Urinary bladder (tissue), 4 donors: ENCODE measurements at places on chromosomes 4 and X. TPM values are rescaled to one million over a fixed set of nuclear protein-coding genes. Genes with fewer than 3 reads are reported as not detected.

GRCh38 chr4:150578745-150579501 lies 3.0 kb upstream of the MAB21L2 start:
- no peak for DNase-seq

SEPTIN11 gene
- total RNA-seq = 199 TPM

GPR173 gene
- 5.6 TPM for total RNA-seq

GRCh38 chrX:50594788-50595187 lies 124.2 kb upstream of the DGKK start:
- DNase-seq = no peak

- no peak for DNase-seq
Measured at GRCh38 chr4:123480706-123481418, 84.3 kb downstream of the SPRY1 start.

AIMP1 gene
- total RNA-seq = 34.5 TPM

GK gene
- 10.8 TPM for total RNA-seq

DNA sequence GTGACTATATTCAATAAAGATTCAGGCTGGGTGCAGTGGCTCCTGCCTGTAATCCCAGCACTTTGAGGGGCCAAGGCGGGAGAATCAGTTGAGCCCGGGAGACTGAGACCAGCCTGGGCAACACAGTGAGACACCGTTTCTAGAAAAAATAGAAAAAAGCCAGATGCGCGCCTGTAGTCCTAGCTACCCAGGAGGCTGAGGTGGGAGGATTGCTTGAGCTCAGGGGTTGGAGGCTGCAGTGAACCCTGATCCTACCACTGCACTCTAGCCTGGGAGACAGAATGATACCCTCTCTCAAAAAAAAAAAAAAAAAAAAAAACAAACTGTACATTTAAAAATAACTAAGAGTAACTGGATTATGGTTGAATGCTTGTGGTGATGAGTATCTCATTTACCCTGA lies 1.1 kb downstream of the NUDT6 start:
- no peak for DNase-seq

SSX1 gene
- total RNA-seq = not detected

GRCh38 chr4:24979554-24979953 lies 51.2 kb downstream of the LGI2 start:
- peak; percentile 23 for DNase-seq

- DNase-seq = no peak
Measured at GRCh38 chr4:3266076-3266475, 17.1 kb downstream of the MSANTD1 start.

CT45A3 gene
- total RNA-seq = not detected

- DNase-seq = no peak
Measured at GRCh38 chr4:172169871-172170270, 356.7 kb downstream of the GALNTL6 start.

GRCh38 chr4:52369649-52370048 lies 289.5 kb downstream of the USP46 start:
- no peak for DNase-seq

DNA sequence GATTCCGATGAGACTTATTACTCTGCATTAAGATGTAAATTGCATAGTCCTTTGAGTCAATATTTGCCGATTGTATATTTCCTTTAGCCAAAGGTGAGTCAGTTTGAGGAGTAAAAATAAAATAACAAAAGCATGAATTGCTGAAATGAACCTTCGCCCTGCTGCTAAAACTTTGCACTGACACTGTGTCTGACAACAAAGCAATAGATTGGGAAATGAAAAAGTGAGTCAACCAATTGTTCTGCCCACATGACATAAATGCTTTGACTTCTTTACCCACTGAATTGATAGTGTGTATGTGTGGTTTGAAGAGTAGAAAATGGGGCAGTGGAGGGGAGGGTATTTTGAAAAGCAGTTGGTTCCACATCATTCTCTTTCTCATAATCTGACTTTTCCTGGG lies 88.4 kb upstream of the AFF2 start:
- no peak for DNase-seq

DNA sequence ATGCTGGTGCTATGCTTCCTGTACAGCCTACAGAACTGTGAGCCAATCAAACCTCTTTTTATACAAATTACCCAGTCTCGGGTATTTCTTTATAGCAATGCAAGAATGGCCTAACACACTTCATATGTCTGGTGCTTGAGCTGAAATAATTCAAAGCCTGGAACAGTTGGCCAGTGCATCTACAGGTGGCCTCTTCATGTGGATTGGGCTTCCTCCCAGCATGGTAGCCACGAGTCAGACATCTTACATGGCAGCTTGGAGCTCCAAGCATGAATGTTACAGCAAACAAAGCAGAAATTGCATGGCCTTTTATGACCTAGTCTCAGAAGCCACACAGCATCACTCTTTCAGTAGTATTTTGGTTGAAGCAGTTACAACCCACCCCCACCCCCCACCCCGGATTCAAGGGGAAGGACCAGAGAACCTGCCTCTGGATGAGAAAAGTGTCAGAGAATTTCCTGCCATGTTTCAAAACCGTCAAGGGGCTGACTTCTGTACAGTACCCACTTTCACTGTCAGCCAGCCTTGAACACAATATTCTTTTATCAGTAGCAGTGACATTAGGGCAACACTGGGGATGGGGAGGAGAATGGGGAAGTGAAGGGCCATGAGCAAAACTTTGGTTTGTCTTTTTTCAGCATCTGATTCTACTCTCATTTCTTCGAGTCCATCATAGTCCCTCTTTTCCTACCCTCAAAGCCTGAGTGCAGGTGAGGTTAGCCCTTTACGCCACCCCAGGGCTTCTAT lies 368.7 kb downstream of the BCOR start:
- no peak for DNase-seq

PRSS12 gene
- 34.7 TPM for total RNA-seq

DNA sequence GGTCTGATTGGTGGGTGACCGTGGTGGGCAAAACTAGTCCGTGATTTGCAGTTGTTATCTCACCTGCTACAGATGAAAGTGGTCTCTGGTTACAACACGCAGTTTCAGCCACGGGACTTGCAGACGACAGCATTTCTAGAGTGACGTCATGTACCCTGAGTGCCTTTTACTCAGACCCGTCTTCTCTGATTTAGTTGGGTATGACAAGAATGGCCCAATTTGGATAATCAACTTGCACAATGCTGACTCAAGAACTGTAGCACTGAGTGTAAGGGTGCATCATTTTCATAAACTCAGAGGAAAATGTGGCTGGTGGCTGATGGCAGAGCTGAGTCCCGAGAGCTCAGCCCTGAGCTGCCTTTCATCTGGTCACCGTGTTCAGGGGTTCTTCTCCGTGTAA lies 281.4 kb upstream of the FRG1 start:
- DNase-seq = no peak

HTRA3 gene
- 49.2 TPM for total RNA-seq

BRS3 gene
- not detected for total RNA-seq

SPATA18 gene
- total RNA-seq = 4.0 TPM

DNA sequence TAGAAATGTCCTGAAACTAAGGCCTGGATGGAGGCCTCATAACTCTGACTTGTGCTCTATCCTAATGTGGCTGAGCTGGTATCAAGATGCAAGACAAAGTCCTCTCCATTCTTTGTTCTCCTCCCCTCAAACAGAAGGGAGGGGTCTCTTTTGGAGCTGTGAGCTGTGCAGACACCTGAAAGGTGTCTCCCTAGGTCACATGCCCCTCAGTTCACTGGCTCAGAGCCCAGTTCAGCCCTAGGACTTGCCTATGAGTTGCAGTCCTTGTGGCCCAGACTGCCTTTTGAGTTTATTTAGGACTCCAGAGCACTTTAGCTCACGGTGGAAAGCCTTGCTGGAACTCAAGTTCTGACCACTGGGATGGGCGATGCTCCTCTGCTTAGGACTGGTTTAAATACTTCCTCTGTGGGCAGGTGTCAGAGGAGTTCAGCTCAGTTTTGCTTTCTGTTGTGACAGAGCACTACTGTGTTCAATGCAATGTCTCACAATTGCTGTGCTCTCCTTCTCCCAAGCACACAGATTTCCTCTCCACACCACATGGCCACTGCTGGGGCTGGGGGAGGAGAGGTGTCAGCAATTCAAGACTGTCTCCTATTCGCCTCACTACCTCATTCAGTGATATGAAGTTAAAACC lies 84.8 kb upstream of the ZNF827 start:
- DNase-seq = no peak

GRCh38 chr4:88756149-88756548 lies 58.5 kb upstream of the NAP1L5 start:
- no peak for DNase-seq

DNA sequence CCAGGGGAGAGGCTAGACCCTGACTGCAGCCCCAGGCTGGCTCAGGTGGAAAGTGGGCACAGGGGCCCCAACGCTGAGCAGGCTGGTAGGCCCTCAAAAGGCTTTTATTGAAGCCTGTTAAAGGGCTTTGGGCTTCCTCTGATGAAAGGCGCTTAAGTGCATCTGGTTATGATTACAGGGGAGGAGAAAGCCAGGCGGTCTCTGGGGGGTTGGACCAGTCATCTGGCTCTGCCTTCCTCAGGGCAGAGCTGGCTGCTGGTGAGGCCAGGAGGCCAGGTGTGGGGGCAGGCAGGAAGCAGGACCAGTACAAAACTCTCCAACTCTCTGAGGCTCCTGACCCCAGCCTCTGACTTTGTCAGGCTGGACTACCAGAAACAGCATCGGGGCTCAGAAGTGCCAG lies 68.8 kb upstream of the BCOR start:
- DNase-seq = no peak

DNA sequence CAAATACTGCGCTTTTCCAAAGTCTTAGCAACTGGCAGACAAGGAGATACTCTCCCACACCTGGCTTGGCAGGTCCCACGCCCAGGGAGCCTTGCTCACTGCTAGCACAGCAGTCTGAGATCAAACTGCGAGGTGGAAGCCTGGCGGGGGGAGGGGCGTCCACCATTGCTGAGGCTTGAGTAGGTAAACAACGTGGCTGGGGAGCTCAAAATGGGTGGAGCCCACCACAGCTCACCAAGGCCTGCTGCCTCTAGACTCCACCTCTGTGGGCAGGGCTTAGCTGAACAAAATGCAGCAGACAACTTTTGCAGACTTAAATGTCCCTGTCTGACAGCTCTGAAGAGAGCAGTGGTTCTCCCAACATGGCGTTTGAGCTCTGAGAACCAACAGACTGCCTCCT lies 23.0 kb upstream of the NFKB1 start:
- no peak for DNase-seq

DNA sequence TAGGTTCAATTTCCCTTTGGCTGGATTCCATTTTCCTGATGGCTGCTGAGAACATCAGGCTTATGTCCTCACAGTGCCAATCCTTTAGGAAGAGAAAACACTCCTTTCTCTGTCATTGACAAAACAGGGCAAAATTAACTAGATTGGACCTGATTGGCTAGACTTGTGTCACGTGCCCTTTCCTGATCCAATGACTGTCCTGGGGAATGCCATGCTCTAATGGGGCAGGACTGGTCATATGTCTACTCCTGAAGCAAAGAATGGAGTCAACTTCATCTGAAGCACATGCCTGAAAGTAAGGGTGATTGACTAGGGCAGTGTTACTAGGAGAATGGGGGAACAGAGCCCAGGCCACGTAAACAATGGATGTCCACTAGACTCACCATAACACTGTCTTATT lies 220.4 kb downstream of the KDR start:
- DNase-seq = no peak

GRCh38 chr4:76674983-76675382 lies 223.0 kb downstream of the SOWAHB start:
- DNase-seq = no peak

GRCh38 chr4:8277356-8278008 lies 7.9 kb downstream of the HTRA3 start:
- DNase-seq = no peak

DNA sequence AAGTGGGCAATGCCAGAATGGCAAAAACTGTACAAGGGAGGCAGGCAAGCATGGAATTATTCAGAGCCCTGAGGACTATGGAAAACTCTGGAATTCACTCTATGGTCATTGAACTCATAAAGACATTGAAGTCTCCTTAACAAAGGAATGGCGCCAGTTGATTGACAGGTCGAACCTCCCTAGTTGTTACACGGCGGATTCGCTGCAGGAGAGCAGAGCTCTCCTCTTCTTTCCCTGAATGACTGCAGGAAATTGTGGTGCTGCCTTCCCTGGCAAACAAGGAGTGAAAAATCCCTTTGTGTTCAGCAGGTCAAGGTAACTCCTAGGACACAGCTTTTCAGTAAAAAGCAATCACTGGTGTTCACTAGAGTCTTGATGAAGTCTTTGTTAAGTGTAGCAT lies 732.8 kb upstream of the FRG1 start:
- DNase-seq = no peak

GRCh38 chr4:151034829-151035228 lies 19.7 kb upstream of the LRBA start:
- no peak for DNase-seq

DNA sequence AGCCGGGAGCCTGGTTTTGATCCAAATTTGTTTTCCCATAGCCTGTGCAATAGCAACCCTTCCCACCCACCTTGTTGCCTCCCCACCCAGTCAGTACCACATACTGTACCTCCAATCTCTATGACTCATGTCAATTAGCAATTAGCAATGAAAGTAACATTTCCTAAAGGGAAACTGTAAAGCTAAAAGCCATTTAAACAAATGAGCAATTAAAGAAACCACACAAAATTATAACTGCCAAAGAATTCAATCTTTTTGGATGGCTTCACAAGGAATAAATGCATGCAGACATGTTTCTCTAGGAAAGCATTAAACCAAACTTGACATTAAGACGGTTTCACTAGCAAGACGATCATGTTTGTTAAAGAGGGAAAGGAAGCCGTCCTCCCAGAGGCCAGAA lies 169.0 kb upstream of the MAP3K15 start:
- DNase-seq = no peak

DNA sequence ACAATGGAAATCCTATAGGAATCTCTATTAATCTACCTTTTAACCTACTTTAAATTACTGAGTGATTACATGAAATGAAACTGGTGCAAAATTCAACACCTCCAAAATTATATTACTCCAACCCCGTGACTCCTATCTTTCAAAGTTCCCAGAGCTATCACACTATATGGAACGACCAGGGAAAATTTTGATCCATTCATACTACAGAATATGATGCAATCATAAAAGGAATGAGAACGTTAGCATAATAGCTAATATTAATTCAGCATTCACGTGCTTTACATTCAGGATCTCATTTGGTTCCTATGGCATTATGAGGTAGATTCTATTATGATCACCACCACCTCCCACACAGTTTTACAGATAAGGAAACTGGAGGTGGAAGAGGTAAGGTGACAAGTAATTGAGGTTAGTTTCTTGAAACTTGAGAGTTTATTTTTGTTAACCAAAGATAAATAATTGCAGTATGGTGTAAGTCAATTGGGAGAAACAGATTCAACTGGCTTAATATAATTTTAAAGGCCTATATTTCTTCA lies 29.4 kb upstream of the INTS6L start:
- no peak for DNase-seq

GRCh38 chr4:186404562-186405134 lies 138.7 kb downstream of the F11 start:
- no peak for DNase-seq

DNA sequence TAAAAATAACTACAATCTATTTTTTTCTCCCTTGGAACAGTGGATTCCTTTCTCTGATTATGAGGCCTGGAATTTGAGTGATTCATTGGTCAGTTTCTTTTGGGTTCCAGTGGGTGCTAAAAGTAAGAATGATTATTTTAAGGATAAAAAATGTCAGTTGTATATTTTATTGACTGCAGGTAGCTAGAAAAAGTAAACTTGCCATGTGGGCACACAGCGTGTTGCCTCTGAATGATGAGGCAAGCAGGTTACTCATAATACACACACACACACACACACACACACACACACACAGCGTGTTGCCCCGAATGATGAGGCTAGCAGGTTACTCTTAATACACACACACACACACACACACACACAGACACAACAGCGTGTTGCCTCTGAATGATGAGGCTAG lies 13.8 kb downstream of the GALNT7 start:
- DNase-seq = no peak

- no peak for DNase-seq
Measured at GRCh38 chr4:10584042-10584441, 100.5 kb downstream of the CLNK start.
